ENCODE measurements at places on chromosomes 13 and 19.
A peak's percentile ranks its signal among the peaks of the same experiment; 100 is the strongest.

DNA sequence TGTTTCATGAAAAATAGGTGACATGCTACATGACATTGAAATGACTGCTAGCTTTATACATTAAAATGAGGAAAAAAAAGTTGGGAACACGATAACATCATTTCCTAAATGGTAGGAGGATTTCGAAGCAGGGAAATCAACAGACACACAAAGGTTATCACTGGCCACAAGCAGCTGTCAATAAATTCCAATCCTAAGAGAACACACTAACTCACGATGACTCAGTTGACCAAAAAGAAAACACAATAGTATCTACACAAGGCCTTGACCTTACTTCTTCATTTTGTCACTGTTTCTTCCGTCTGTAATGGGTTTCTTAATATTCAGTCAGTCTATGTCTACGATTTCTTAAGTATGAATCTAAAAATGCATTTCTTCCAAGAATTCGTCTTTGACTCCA is 36.5 kb downstream of the STARD13 start:
- no peak for DNase-seq

DNA sequence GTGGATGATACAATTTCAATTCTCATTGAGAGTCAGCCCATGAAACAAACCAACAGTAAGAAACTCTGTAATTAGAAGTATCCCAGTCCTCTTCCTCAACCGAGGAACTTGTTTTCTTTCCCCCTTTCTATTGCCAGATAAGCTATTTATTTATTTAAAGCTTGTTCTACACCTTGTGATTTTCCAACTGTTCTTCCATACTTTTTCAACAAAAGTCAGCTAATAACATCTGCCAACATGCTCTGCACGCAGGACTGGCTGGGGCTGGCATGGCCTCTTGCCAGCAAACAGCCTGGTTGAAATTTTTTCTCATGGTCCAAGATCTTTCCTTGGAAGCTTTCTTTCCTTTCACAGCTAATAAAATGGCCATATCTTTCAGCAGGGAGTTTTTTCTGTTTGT is 2.9 kb upstream of the IRS2 start:
- DNase-seq = no peak

DNA sequence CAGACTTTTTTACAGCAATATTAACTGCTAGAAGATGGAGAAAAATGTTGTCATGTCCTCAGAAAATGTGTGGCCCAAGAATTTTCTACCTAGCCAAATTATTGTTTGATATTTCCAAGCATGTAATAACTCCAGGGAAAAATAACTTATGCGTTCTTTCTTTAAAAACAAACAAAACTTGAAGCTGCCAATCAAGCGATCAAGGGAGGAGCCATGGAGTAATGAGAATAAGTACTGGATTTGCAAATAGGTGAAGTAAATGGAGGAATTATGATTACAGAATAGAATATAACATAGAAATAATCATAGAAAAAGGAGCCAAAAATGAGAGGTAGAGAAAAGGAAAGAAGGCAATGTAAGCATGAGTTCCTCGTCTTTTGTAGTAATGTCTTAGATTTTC is 225.3 kb downstream of the DLEU7 start:
- no peak for DNase-seq

DNA sequence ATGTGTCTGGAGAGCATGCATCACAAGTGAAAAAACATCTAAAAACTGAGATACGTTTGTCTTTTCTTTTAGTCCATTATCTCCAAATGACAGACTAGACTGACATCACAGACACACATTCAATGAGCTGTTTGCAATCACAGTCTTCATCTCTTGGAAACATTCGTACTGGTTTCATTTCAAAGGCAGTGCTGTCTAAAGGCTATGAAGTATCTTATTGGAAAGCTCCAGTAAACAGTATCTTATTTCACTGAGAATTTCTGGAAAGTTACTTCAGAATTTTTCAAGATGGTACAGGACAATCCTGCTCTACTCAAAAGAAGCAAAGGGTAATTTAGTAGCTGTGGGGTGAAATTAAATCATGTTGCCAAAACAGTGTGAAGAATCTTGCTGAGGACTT is 53.5 kb upstream of the TNFRSF19 start:
- no peak for DNase-seq

DNA sequence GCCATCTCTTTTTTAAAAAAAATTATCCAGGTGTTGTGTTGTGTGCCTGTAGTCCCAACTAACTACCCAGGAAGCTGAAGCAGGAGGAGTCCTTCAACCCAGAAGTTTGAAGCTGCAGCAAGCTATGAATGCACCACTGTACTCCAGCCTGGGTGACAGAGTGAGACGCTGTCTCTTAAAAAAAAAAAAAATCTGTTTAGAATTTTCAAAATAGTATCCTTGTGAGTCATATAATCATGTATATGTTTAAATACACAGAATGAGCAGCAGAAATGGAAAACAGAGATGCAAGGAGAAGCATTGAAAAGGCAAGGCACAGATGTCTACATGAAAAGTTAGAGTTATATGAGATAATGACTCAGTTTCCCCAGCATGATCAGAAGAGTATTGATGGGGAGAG is 31.2 kb downstream of the SYDE1 start:
- no peak for DNase-seq

- no peak for DNase-seq
Measured at GRCh38 chr19:57682226-57682766, 519 bp downstream of the ZNF551 start.

GRCh38 chr19:52963247-52963618 is 552 bp upstream of the ZNF816 start:
- DNase-seq = no peak

- DNase-seq = no peak
Measured at GRCh38 chr13:31761951-31762350, 22.6 kb downstream of the RXFP2 start.

DNA sequence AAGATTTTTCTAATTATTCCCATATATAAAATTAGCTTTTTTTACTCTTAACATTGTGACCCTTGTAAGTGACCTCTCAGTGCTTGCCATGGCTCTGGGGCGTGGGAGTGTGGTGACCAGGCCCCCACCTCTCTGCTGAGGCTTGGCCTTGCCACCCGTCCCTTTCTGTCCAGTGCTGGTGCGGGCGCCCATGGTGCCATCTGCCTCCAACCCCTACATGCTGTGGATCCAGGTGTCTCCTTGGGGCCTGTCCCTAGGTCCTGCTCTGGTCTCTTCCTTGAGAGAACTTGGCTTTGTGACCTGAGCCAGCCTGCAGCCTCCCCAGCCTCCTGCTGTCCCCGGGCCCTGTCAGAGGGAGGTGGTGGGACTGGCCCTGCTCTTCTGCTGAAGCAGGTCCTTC is 27.4 kb downstream of the TFDP1 start:
- DNase-seq = peak; percentile 15

GRCh38 chr19:44824761-44825160 is 15.9 kb downstream of the BCAM start:
- DNase-seq = no peak

DNA sequence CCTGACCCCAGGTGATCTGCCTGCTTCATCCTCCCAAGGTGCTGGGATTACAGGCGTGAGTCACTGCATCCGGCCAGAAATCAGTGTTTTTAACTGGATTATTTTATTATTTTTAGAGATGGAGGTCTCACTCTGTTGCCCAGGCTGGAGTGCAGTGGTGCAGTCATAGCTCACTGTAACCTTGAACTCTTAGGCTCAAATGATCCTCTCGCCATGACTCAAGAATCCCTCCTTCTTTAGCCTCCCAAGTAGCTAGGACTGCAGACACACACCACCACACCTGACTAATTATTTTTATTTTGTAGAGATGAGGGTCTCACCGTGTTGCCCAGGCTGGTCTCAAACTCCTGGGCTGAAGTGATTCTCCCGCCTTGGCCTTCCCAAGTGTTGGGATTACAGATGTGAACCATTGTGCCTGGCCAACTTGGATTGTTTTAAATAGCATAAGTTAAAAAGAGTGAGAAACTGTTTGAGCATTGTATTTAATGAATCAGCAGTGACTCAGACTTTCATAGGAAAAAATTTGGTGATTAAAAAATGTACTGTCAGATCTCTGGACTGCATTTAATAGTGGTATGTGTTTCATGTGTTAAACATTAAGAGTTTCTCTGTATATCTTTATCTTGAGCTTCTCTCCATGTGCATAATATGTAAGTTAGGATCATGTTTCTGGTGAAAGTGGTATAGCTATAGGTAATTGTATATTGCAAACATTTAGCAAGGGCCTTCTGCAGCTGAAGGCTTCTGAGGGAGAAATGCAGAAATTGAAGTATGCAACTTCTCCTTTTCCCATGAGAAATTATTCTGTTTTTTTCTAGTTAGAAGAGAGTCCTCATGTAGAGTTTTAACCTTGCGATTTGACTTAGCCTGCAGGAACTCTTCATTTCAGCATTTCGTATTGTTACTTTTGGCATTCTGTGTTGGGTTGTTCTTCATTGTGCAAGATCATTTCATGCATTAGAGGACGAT is 121.2 kb downstream of the PCCA start:
- DNase-seq = no peak

DNA sequence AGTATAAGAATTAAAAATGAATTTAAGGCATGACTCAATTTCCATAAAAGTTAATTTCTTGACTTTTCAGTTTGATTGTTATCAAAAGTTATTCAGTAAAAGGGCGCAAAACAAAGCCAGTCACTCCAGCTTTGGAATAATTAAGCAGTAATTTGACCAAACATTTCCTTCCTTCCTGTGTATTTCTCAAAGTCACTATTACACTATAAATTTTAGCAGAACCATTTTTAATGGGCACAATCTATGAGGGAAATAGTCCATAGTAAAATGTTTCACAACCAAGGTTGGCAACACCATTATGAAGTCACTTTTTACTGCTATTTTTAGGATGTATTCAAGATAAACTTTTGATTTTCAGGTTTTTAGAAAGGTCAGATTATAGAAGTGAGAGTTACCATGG is 91.0 kb downstream of the DACH1 start:
- no peak for DNase-seq

- DNase-seq = no peak
Measured at GRCh38 chr13:20714161-20714560, 10.7 kb downstream of the IL17D start.

- DNase-seq = no peak
Measured at GRCh38 chr13:33832872-33833271, 14.9 kb downstream of the RFC3 start.

- no peak for DNase-seq
Measured at GRCh38 chr19:10037367-10037766, 24.1 kb downstream of the RDH8 start.

GRCh38 chr19:8242211-8242821 is 33.1 kb downstream of the CERS4 start:
- no peak for DNase-seq

DNA sequence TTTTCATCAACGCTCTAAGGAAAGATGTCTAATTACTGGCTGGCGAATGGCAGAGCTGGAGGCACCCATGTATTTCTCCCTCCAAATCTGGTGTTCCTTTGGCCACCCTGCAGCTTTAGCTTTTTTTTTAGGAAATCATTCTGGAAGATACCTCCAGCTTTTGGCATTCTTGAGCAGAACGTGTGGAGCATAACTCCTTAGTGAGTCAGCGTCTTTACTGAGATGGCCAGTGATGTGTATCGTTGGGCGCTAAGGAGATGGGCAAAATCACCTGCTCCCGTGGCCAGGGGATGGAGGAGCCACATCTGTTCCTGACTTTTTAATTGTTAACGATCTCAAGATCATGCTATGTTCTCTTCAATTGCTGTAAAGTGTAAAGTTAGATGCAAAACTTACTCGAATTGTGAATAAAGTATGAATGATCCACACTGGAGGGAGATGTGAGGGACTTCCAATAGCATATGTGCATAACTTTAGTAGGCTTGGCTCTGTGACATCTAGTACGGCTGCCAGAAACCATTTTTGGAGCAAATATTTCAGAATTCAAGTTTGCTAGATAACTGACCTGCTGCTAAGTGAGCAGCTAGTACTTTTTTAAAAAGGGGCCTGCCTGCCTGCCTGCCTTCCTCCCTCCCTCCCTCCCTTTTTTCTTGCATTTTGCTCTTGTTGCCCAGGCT is 24.4 kb upstream of the C1QTNF9 start:
- no peak for DNase-seq

DNA sequence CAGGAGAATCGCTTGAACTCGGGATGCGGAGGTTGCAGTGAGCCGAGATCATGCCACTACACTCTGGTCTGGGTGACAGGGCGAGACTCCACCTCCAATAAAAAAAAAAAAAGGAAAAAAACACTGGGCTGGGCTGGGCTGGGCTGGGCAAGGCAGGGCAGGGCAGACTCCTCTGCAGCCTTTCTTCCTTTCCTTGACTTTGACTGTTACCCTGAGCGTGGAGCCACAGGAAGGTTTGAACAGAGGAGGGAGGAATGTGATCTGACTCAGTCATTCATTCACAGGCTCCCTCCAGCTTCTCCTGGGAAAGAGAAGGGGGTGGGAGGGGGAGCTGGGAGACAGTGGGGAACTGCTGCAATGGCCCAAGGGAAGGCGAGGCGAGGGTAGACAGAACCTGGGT is 2.7 kb upstream of the ACTN4 start:
- no peak for DNase-seq

- DNase-seq = peak; percentile 71
Measured at GRCh38 chr13:21006141-21007005, 55.0 kb downstream of the LATS2 start.

DNA sequence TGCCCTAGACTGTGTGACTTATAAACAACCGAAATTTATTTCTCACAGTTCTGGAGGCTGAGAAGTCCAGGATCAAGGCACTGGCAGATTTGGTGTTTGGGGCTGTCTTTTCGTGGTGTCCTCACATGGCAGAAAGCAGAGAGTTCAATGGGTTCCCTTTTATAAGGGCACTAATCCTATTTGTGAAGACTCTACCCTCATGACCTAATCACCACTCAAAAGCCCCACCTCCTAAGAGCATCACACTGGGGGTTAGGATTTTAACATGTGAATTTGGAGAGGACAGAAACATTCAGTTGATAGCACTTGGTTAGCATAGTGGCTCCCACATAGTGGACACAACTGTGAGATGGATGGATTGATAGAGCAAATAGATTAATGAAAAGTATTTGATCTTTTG is 21.5 kb upstream of the GPR18 start:
- no peak for DNase-seq

GRCh38 chr19:51250786-51251467 is at the start of gene SIGLECL1:
SIGLECL1 (plus strand) TSS chr19:51251080; CDS start chr19:51264073, 12,993 bp downstream.
- no peak for DNase-seq

DNA sequence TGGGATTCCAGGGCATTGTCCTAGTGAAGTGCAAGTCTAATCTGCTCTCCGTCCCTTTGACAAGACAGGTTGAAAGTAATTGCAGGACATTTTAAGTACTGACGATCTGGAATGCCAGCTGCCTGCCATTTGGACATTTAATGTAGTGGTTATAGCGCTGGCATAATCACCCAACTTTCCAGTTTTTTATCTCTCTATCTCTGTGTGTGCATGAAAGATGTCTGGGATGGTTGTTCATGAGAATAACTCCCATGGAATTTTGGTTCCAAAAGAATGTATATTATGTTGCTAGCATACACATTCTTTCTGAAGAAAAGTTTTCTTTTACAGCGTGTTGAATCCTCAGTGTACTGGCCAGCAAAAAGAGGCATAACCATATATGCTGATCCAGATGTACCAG is 53.6 kb downstream of the TDRD12 start:
- DNase-seq = no peak

Measured in cerebellar cortex (tissue), 1 donor.